Fibroblast of skin of left quadriceps (primary cell): ENCODE measurements at places on chromosomes 2 and 18.

GRCh38 chr2:8193146-8193545, 488.7 kb upstream of the ID2 start:
- no peak for DNase-seq

GRCh38 chr18:45730832-45731575, 7.0 kb downstream of the SLC14A1 start:
- no peak for DNase-seq

DNA sequence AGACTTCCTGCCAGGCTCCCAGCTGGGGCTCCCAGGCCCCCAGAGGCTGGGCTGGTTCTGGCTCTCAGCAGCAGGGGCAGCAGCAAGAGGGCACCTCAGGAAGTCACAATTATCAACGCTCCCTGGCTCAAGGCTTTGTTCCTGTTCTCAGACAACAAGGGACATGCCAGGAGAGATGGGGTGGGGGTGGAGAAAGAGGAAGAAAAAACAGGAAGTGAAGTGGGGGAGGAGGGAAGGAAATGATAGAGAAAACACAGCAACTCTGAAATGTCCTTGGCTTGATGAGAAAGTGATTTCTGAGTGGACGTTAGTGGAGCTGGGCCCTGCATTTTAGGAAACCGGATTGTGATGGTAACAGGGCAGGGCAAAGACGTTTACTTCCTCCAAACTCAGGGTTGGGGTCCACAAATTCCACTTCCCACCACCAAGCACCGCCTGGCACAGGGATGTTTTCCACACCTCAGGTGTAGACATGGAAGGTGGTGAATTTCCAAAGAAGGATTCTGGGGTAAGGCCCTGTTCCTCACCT, 40.4 kb downstream of the CYRIA start:
- DNase-seq = no peak

DNA sequence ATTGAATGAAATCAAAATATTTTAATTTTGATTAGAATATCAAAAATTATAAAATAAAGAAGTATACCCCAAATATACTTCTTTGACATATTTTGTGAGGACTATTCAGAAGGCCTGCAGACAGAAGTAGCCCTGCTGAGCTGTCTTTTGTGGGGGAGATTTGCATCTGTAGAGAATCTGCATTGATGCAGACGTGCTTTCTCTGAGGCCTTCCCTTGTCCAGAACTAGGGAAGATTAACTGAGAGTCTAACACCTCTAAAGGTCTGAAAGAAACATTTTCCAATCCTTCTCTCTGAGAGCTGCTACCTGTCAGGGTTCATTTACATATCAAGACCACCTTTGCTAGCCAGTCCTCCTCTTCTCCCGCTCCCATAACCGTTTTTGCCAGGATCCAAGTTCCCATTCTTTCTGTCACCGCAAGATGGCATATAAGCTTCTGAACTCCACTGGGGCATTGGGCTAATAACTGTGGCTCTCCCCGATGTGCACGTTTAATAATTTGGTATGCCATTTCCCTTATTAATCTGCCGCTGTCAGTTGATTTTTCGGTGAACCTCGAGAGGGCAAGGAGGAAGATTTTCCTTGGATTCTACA, 510.4 kb upstream of the CNTNAP5 start:
- no peak for DNase-seq

- DNase-seq = no peak
Observed at GRCh38 chr2:101771910-101772321, 74.4 kb downstream of the MAP4K4 start.

GRCh38 chr2:171394164-171394740, 39.5 kb downstream of the METTL8 start:
- DNase-seq = no peak

- no peak for DNase-seq
Observed at GRCh38 chr2:169159686-169160085, 90.3 kb downstream of the DHRS9 start.

DNA sequence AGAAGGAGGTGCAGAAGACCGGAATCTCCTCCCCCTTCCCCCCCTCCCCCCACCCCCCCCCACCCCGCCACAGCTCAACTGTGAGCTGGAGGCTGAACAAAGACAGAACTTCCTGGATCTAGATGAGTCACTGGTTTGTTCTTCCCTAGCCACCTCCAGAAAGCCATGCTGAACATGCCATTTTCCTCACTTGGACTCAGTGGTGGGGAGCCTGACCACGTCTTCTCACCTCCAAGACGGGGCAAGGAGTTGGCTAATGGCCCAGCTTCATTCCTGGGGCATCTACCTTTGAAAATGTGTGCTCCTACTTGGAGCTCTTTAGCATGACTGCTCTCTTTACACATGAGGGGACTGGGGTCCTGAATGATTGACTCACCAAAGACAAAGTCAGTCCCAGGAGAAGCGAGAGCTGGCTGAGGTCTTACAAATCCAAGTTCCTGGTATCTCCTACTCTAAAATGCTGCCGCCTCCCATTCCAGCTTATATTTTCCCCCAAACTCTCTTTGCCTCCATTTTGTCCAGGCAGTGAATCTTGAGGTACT, 22.6 kb upstream of the FZD5 start:
- no peak for DNase-seq

GRCh38 chr2:202530038-202530437, 104.7 kb upstream of the FAM117B start:
- no peak for DNase-seq

DNA sequence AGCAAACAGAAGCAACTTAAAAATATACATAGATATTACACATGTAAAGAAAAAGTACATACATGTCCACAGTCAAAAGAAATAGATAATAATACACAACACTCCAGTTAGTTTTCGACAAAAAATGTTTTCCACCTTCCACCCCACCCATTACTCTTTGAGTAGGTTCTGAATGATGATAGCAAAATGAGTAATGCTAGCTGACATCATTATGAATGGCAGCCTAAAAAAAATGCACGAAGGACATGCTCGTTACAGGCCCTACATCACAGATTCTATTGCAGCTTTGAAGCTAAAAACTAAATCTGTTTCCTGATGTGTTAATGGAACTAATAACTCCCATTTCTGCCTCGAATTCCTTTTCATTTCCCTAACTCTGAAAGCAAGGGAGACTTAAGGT, 578.7 kb upstream of the NETO1 start:
- DNase-seq = no peak

GRCh38 chr18:58345875-58346274, 283.0 kb downstream of the ALPK2 start:
- DNase-seq = no peak

GRCh38 chr2:54499661-54500060, 43.5 kb downstream of the SPTBN1 start:
- DNase-seq = peak; percentile 61
